ENCODE measurements at places on chromosomes 5 and 9.
A peak's percentile ranks its signal among the peaks of the same experiment; 100 is the strongest.

GRCh38 chr9:114156657-114157421, 1.5 kb downstream of the COL27A1 start:
- peak; percentile 90 for DNase-seq

GRCh38 chr9:112867275-112867991, 23.2 kb downstream of the SLC46A2 start:
- DNase-seq, result peak; percentile 83

DNA sequence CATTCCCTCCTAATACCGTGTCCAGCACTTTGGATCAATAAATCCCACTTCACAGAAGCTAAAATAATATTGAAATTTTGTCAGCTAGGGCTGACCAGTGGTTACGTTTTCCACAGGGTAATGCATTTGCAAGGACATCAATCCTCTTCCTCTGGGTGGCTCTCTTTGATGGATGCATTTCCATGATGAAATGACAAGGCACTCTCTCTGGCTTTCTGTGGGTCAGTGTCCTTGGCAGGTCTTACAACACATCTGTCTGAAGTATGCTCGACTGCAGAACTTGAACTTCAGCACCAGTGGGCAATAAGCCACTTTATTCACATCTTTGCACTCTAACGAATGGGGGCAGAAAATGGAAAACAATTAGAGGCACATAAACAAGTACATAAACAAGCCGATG, 330.1 kb downstream of the ADAMTS6 start:
- DNase-seq, result peak; percentile 58

GRCh38 chr5:111013011-111013410, 58.5 kb upstream of the TSLP start:
- peak; percentile 30 for DNase-seq

DNA sequence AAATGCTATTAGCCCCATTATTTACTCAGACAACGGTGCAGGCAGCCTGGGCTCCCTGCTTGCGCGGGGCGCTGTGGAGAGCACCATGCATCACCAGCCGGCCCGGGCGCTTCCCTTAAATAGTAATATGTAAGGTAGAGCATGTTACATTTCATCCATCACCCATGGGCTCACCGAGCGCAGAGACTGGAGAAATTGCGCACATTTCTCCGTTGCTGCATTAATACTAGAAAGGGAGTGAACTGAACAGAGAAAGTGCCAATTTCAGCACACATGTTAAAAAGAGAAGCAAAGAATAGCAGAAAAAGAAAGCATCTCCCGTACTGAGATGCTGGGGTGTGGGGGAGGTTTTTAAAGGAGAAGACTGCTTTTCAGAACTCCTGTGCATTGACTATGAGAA, 400.3 kb downstream of the ZSWIM6 start:
- DNase-seq, result no peak

DNA sequence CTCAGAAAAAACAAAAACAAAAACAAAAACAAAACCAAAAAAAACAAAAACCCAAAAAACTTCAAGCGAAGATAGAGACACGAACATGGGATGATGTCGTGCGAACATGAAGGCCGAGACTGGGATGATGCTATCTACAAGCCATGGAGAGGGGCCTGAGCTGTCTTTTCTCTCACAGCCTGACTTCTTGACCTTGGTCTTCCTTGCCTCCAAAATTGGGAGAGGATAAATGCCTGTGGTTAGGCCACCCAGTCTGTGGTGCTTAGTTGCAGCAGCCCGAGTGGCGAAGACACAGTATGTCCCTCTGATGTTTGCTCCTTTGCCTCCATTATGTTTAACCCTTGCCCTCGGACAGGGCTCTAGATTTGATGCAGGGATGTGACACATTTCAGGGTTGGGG, 130.4 kb upstream of the BASP1 start:
- peak; percentile 61 for DNase-seq

- DNase-seq, result peak; percentile 76
These were observed 7.1 kb upstream of the DOCK2 start for GRCh38 chr5:169629847-169630548.

DNA sequence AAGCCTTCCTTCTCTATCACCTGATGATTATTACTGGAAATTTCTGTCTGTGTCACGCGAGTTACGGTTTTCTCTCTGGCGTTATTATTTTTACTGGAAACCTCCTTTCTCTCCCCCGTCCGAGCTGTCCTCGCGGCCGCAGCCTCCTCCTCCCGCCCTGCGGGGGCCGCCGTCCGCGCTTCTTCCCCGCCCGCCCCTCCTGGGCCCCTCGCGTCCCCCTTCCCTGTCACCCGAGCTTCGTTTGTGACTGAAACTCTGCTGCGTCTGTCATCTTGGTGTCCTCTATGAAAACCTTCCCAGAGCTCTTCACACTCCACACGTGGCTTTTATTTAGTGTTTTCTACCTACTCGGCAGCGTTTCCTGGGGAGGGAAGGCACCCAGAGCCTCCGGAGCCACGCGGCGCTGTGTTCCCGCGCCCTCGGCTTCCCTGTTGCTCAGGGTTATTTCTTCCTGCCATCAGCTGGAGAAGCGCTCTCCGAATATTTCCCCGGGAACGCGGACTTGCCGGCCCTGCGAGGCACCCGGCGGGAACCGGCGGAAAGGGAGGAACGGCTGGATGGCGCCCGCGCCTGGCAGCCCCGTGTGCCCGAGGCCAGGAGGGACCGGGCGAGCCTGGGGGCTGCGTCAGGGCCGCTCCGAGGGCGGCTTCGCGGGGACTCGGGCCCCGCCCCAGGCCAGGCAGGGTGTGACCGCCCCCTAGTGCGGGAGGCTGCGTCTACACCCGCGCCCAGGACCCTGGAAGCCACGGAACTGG, 33.9 kb downstream of the TRIP13 start:
- peak; percentile 28 for DNase-seq

- DNase-seq, result peak; percentile 16
These were observed 31.1 kb downstream of the RASA1 start for GRCh38 chr5:87298692-87299362.

DNA sequence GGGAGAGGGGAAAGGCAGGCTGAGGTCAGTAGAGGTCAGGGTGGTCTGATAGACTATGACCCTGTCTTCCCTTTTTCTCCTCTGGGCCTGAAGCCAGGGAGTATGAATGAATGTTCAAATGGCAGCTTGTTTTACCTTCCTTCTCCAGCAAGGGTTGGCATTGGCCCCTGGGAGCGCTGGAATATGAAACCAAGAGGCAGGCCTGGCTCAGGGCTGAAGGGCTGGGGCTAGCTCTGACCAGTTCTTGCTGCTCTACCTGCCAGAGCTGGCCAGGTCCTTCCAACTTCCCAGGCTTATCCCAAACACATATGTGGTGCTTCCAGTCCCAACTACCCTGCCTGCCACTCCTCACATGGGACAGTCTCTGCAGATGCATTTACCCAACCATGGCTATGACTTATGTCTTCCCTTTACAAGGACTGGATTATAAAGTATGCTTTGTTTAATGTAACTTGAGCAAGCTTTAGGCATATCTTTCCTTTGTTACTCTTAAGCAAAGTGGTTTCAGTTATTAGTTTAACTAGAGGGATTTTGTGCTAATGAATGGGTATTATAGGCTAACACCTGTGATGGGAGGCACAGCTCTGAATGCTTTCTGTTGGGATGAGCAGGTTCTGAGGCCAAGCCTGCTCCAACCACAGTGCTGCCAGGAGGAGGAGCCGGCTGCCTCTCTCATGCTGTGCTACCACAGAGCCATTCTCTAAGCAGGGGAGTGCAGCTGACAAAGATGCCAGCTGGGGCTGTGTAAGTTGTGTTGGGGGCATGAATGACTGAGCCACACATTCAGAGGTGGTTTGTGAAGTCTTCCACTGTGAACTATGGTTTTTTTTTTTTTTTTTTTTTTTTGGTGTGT, 6.1 kb downstream of the CCNI2 start:
- DNase-seq, result no peak

GRCh38 chr5:133226186-133226585, 174.4 kb downstream of the HSPA4 start:
- DNase-seq, result no peak

DNA sequence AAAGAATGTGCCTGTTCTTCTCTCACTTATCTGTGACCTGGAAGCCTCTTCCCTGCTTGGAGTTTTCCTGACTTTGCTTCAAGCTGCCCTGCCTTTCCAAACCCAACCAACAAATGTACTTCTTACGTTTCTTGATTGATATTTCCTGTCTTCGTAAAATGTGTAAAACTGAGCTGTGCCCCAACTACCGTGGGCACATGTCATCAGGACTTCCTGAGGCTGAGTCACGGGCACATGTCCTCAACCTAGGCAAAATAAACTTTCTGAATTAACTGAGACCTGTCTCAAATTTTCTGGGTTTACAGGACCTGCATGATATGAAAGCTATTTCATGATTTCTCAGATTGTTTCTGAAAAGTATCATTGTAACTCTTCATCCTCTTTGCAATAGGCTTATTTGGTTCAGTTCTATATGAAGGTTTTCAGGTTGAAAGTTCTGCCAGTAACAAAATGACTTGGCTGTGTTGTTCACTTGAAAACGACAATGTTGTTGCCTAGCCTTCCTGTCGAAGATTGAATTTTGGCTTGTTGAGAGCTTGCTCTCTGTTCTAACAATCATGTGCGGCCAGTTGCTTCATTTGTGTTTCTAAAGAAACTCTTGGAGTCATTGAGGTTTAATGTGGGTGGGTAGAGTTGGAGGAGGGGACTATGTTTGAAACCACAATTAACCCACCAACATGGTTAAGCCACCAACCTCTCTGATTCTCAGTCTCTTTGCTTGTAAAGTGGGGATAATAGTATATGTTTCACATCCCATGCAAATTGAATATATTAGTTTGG, 145.6 kb downstream of the FBXL7 start:
- peak; percentile 38 for DNase-seq

GRCh38 chr5:83844449-83845068, 123.9 kb upstream of the HAPLN1 start:
- DNase-seq, result peak; percentile 98

GRCh38 chr9:117104716-117105495, 310.0 kb downstream of the ASTN2 start:
- DNase-seq, result peak; percentile 48

GRCh38 chr5:178988436-178989220, 6.5 kb downstream of the GRM6 start:
- DNase-seq, result no peak

DNA sequence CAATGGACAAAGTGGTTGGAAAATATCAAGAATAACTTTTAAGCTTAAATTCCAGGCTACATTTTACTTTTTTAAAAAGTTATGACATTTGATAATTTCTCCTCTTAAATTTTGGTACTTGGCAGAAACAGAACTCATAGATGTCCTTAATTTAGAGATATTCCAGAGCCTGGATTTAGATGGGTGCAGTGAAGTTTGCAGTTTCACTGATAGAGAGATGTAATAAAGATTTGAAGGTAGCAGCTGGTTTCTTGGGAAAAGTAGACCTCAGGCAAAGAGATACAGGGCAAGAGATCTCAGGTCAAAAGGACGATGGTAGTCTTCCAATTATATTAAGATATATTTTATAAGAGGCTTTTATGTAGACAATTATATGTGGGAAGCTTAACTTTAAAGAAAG, 134.6 kb downstream of the ISL1 start:
- DNase-seq, result no peak

- DNase-seq, result no peak
These were observed 8.6 kb upstream of the SV2C start for GRCh38 chr5:76074487-76075065.

- DNase-seq, result no peak
These were observed 16.5 kb downstream of the AQP3 start for GRCh38 chr9:33430942-33431341.

DNA sequence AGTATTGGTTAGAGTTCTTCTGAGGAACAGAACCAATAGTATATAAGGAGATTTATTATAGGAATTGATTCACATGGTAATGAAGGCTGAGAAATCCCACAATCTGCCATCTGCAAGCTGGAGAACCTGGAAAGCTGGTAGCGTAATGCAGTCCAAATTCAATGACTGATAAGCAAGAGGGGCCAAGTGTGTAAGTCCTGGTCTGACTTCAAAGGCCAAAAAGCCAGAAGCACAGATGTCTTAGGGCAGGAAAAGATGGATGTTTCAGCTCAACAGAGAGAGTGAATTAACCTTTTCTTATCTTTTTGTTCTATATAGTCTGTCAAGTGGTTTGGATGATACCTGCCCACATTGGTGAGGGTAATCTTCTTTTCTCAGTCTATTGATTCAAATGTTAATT, 146.4 kb downstream of the FGF10 start:
- DNase-seq, result no peak

- DNase-seq, result no peak
These were observed 260.3 kb upstream of the IRX1 start for GRCh38 chr5:3335301-3335700.

DNA sequence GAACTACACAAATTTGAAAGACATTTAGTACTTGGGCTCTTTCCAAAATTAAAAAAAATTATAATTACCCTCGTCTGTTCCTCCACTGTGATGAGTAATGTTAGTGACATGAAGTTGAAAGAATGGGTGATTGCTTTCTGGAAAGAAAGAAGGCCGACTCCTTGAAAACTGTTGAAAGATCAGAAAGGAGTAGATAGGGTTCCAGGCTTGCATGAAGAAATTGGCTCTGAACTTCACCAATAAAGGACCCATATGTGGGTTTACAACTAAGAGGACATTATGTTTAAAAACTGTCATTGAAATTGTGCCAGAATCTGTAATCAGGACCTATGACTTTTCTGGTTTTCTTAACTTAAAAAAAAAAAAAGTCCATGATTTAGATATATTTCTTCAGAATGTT, 20.7 kb upstream of the MOCS2 start:
- peak; percentile 16 for DNase-seq

GRCh38 chr9:133569121-133569785, 34.7 kb downstream of the ADAMTSL2 start:
- no peak for DNase-seq

DNA sequence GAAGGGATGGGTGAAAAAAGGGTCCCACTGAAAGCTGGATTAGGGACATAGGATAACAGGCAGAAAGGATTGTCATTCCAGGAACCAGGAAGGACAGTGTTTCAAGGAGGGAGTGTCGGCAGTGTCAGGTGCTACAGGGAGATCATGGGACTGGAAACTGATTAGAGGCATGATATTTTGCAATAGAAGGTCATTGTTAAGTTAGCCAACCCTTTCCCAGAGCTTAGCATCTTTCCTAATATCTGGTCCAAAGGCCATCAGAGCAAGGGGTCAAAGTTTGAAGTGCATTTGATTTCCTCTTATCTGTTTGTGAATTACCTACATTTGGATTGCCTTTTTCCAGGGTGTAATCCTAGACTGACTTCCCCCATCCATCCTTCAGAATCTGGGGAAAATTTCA, 91.3 kb downstream of the DOCK2 start:
- DNase-seq, result no peak

DNA sequence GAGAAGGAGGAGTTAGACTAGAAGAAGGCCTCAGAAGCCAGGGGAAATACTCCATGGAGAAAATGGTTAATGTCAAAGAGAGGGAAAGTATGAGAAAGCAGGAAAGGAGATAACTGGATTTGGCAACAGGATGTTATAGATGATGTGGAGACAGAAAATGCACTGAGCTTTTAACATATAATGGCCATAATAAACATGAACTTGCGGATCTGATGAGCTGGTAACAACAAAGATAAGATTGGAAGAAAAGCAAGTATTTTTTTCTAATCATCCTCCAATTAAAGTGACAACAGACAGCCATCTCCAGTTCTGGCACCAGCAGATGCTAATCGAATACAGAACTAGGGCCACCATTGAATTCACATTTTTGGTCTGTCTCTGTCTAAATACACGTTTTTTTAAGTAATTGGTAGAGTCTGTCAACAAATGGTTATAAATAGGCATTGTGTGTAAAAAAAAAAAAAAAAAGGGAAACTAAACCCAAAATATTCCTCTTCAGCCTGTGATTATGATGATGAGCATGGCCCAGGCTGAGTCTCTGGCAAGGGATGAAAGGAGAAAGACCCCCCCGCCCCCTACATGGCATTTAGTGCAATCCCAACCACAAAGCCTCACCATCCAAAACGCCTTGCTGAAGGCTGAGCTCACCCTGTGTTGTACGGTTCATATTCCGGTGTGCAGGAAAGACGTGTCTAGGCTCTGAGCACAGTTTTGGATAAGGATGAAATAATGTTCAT, 149.5 kb upstream of the LHFPL2 start:
- no peak for DNase-seq

GRCh38 chr5:111070272-111071134, 1.0 kb upstream of the TSLP start:
- DNase-seq, result peak; percentile 32
